ENCODE measurements at places on chromosomes 2 and 18.

GRCh38 chr2:102297891-102298290 lies 13.5 kb upstream of the IL1RL1 start:
- no peak for DNase-seq

GRCh38 chr2:170847716-170848115 lies 31.0 kb downstream of the GAD1 start:
- DNase-seq = no peak

GRCh38 chr2:18413676-18414396 lies 146.6 kb downstream of the RDH14 start:
- DNase-seq = peak; percentile 89

- peak; percentile 59 for DNase-seq
Observed at GRCh38 chr2:9264301-9264700, 57.7 kb downstream of the ASAP2 start.

DNA sequence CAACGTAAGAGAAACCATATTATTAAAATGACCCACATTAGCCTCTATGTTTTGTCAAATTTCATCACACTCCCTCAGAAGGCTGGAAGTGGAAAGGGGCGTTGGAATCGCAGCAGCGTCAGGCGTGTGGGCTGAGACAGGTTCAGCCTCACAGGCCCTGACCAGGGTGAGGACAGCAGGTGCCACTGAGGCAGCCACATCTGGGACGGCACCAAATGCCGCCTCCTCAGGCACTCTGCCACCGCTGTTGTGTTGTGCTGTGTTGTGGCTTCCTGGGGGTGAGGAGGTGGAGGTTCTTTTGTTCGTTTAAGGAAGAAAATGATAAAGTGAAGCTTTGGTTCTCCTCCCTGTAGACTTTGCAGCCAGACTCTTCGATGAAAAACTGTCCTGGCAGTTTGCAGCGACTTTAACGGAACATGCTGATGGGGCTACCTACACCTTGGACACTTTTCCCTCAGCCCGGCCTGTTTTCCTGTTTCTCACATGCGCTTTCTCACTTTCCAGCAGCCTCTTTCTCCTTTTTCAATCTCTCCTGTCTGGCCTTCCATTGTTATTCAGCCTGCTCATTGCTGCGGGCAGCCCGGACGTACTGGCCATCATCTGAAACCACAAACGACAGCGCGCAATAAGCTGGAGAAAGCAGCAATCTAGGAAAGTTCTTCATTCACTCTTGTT lies 44.9 kb upstream of the SALL3 start:
- DNase-seq = no peak

DNA sequence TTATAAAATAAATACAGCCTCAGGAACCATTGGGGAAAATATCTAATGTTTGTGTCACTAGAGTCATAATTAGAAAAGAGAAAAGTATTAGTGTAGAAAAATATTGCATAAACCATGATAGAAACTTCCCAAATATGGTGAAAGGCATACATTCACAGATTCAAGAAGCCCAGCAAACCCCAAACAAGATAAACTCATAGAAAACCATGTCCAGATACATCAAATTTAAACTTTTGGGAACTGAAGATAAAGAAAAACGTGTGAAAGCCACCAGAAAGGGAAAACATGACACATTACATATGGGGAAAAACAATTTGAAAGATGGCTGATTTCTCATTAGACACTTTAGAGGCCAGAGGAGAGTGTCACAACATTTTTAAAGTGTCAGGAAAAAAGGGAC lies 236.5 kb upstream of the FN1 start:
- DNase-seq = no peak

DNA sequence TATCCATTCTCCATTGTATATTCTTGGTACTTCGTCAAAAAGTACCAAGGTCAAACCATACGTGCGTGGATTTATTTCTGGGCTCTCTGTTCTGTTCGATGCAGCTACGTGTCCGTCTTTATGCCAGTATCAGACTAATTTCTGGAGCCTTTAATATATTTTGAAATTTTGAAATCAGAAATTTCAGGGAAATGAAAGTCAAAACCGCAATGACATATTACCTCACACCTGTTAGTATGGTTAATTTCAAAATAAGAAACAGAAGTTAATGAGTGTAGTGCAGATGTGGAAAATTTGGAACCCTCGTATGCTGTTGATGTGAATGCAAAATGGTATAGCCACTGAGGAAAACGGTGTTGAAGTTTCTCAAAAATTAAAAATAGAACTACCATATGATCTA lies 156.1 kb upstream of the TRIB2 start:
- no peak for DNase-seq

All from fibroblast of skin of back (primary cell).